Cortex of kidney (tissue), 1 donor: ENCODE measurements at places on chromosomes 5 and 9.

DNA sequence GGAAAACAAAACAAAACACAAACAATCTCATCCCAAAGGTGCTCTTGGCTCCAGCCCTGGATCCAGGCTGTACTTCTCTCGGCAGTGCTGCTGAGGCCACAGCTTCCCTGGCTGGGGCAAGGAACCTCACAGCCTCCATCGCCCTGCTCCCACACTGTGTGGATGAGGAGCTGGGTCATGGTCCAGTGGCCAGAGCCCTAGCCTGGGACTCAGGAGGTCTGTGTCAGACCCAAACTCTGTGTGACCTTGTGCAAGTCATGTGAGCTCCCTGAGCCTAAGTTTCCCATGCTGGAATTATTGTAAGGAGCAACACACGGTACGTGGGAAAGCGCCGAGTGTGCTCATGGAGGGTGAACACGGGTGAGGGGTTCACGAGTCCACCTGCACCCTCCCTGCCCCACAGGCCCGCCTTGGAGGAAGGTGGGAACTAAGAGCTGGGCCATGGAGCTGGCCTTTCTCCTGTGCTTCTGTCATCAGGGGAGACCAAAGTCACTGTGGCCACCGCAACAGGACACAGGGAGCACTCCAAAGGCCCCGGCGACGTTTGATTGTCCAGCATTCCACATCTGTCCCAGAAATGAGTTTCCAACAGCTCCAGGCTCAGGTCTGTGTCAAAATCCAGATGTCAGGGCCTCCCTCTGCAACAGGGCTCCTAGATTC is 26.2 kb upstream of the SMU1 start:
- DNase-seq, result no peak

GRCh38 chr5:59069438-59070079 is 486.7 kb downstream of the RAB3C start:
- no peak for DNase-seq

- DNase-seq, result no peak
These were observed 433.6 kb upstream of the ADAMTSL1 start for GRCh38 chr9:18040327-18040726.

DNA sequence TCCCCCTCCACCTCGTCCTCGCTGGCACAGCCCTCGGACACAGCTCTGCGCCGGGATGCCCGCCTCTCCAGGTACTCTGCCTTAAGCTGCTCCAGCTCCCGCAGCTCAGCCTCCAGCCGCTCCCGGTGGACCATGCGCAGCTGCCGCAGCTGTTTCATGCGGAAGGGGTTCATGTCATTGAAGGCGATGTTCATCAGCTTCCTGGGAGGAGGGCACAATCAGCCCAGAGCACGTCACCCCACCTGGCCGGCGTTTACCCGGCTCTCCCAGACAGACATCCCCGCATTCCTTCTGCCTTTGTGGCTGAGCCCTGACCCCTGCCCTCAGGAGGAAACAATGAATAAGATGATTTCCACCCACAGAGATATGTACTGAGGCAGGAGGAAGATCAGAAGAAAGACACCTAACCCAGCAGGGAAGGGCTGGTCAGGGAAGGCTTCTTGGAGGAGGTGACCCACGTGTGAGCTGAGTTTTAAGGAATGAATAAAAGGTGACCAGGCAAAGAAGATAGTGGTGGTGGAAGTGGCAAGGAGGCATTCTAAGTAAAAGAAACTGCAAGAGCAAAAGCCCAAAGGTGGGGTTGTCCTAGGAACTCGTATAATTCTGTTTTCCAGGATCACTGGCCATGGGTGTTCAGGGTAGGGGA is 7.1 kb upstream of the CORO2A start:
- DNase-seq, result no peak

- DNase-seq, result no peak
These were observed 89.9 kb downstream of the PIP5K1B start for GRCh38 chr9:68794898-68795297.

- DNase-seq, result no peak
These were observed 254.1 kb downstream of the SLF1 start for GRCh38 chr5:94872526-94872925.

- DNase-seq, result no peak
These were observed 10.8 kb downstream of the REEP2 start for GRCh38 chr5:138449501-138450239.

- DNase-seq, result no peak
These were observed 631.9 kb downstream of the PRELID2 start for GRCh38 chr5:145203193-145203592.

DNA sequence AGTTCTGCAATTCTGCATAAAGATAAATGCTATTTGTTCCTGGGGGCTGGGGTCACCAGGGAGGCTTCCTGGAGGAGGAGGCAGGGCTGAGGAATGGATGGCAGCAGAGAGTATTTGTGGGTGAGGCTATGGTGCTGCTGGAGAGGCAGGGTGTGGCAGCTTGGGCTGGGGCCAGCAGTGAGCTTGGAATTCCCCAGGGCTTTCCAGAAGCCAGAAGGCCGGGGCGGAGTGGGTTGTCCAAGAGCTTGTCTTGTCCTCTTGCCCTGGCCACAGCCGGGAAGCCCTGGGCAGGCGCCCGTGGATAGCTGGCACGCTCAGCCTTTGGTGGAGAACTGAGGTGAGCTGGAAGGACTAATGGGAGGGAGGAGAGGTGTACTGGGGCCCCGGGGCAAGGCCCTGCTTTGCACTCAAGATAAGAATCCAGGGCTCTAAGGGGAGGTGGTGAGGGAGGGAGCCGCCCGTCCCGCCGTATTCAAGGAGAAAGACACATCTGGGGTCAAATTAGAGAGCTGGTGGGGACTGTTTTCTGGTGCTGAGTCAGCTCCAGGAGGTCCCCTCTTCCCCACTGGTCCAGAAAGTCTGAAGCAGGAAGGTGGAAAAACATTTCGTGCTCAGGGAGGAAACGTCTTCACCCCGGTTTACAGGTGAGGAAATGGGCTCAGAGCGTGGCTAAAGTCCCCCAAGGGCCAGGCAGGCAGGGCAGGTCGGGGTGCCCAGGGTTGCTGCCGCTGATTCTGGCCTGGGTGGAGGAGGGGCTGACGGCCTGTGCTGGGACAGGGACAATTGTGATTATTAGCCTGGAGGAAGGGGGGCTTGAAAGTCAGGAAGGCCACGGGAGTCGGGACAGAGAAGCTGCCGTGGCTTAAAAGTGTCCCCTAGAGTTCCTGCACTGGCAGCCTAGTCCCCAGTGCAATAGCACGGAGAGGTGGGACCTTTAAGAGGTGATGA is 26.9 kb upstream of the CNOT6 start:
- no peak for DNase-seq

- DNase-seq, result no peak
These were observed 55.0 kb upstream of the MARCHF11 start for GRCh38 chr5:16234598-16234997.

- no peak for DNase-seq
These were observed 162.8 kb downstream of the TLE1 start for GRCh38 chr9:81526587-81526986.

GRCh38 chr5:169804861-169805260 is 167.8 kb downstream of the DOCK2 start:
- no peak for DNase-seq

GRCh38 chr5:73515232-73515631 is 17.0 kb downstream of the BTF3 start:
- DNase-seq, result no peak
